ENCODE measurements at places on chromosomes 2 and 18.
A peak's percentile ranks its signal among the peaks of the same experiment; 100 is the strongest.

- no peak for DNase-seq
Measured at GRCh38 chr2:3487432-3487831, 31.9 kb downstream of the ADI1 start.

DNA sequence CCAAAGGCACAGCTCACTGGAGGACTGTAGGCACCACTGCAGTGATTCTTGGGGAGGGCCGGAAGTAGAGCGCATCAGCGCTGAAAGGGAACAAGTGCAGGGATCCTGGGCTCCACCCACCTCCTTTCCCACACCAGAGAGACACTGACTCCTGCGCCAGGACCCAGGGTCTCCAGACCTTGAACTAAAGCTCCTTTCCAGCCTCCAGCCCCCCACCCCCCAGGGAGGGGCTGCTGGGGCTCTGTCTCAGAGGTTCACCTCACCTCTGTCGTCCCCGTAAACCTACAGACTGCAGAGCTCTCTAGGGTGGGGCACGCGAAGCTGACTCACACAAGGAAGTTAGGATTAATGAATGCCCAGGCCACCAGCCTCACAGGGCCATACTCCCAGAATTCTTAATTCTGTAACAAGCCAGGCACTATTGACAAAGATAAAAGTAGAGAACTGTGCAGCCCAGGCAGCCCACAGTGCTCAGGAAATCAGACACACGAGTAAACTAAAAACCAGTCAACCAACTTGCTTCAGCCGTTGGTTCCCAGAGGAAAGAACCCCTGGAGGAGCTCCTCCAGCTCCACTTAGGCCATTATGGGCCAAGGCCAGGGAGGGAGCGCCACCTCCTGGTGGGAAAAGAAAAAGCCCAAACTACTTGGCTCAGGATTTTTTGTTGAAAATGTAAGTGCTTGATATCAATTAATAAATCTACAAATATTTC lies 45.1 kb upstream of the ACAA2 start:
- peak; percentile 60 for DNase-seq

- DNase-seq, result no peak
Measured at GRCh38 chr2:203690441-203691047, 15.9 kb upstream of the CD28 start.

DNA sequence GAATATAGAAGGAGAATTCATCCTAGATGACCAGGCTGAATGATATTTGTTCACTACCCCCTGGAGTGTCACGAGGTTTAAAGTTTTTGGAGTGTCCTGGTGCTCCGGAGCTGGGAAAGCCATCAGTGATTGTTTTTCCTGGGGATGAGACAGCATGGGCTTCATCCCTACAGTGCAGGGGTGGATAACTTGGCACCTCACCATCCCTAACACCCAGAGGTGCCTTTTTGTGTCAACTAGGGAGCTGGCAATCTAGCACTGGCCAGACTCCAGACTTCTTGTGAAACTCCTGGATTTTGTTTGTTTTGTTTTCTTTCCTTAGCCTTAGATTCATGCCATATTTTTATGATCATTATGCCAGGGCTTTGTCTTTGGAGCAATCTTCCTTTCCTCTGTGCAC lies 164.8 kb downstream of the PRKCE start:
- DNase-seq, result no peak

DNA sequence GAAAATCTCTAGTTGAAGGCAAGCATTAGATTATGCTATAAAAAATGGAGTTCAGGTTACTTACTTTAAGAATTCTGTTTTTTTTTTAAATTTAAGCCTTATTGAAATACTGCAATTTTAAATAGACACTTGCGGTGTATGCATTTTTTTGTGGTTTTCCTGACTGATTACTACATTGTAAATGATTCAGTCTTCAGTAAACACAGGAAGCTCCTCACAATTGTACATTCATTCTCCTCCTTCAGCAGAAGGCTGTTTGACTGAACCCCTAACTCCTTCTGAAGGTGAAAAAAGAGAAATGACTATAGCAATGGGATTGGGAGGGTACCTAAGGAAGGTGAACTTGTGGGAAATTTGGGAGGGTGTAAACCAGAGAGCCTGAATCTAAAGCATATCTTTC lies 136.1 kb downstream of the GCA start:
- DNase-seq, result no peak

DNA sequence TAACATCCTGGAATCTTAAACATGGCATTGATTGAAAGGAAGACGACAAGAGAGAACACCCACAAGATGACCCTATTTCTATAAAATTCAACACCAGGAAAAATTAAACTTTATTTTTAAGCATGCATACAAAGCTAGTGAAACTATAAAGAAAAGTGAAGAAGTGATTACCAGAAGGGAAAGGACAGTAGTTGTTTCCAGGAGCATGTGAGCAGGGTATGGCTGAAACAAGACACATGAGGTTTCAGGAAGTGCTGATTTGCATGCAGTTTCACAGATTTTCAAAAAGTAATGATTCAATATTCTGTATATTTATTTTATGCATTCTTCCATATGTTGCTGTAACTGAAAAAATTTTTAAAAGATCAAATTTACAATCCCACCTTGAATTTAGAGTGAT lies 24.6 kb upstream of the DAW1 start:
- DNase-seq, result no peak

DNA sequence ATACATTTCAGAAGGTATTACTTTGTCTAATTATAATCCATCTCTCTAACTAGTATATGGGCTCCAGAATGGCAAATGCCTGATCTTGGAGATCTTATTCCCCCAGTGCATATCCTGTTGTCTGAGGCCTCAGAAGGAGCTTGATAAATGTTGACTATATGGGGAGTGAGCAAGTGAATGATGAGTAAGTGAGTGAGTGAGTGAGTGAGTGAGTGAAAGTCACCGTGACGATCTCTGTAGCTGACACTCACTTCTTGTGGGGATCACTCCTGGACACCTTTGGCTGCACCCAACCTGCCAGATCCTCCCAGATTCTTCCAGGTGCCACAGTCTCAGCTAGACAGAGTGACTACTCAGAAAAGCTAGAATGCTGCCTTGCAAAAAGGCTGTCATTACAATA lies 2.8 kb downstream of the XDH start:
- DNase-seq, result no peak

DNA sequence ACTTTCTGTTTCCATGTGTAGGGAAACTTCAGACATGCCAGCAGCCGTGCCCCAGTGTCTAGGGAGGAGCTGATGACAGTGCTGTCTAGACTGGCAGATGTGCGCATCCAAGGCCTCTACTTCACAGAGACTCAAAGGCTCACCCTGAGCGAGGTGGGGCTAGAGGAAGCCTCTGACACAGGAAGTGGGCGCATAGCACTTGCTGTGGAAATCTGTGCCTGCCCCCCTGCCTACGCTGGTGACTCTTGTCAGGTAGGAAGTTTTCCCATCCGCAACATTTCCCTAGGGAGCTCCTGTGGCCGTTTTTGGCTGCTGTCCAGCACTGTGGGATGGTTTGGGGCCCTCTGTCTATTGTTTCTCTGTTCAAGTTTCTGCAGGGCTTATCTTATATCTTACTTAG lies 143.1 kb upstream of the TTC39C start:
- peak; percentile 71 for DNase-seq

DNA sequence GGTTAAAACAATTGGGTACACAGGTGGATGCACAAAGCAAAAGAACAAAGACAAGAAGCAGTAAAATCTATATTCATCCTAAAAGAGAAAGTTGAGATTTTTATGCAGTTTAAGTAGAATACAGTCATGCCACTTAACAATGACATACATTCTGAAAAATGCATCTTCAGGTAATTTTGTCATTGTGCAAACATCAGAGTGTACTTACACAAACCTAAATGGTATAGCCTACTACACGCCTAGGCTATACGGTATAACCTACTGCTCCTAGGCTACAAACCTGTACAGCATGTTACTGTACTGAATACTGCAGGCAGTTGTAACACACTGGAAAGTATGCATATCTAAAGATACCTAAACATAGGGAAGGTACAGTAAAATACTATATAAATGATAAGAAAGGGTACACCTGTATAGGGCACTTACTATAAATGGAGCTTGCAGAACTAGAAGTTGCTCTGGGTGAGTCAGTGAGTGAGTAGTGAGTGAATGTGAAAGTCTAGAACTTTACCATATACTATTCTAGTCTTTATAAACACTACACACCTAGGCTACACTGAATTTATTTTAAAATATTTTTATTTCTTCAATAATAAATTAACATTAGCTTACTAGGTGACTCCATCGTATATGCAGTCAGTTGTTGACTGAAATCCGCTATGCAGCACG lies 132.9 kb downstream of the BARD1 start:
- DNase-seq, result no peak

- DNase-seq, result peak; percentile 17
Measured at GRCh38 chr18:8609659-8610458, 622 bp downstream of the RAB12 start.

DNA sequence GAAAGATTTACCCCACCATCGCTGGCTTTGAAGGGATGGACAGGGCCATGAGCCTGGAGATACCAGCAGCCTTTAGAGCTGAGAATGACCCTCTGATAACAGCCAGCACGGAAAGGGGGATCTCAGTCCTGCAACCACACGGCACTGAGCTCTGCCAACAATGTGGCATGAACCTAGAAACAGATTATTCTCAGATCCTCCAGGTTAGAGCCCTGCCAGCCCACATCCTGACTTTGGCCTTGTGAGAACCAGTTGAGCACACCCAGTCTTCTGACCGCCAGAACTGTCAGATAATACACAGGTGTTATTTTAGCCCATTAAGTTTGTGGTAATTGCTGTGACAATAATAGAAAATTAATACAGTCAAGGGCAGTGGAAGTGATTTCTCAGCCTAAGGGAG lies 9.4 kb upstream of the GNLY start:
- DNase-seq, result no peak

Data from activated CD8-positive, alpha-beta memory T cell treated with anti-CD3 and anti-CD28 coated beads, Interleukin-2, amount 50 U/mL, for 4 hours (primary cell).